ENCODE measurements at places on chromosomes 16 and 17.

GRCh38 chr17:65925606-65926307, 266.2 kb downstream of the CEP112 start:
- no peak for DNase-seq

- no peak for DNase-seq
These were observed 33.9 kb downstream of the CYB561 start for GRCh38 chr17:63412234-63412633.

GRCh38 chr17:33982909-33983308, 272.2 kb upstream of the CCL2 start:
- no peak for DNase-seq

DNA sequence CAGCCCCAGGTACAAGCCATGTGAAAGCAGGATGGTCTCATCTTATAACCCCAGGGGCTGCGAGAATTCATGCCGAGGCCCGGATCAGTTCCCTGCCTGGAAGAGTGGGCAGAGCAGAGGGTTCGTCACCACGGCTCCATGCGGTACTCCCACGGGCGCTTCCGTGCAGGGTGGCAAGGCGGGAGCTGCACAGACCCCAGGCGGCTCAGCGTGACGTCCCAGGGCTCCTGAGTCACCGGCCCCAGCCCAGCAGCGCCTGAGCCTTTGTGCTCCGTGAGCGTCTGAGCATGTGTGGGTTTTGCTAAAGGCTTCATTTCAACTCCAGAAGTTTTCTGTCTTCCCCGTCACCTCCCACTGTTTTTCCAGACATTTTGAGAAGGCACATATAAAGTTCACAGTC, 71.2 kb upstream of the CHMP6 start:
- DNase-seq = no peak

Data from activated CD4-positive, alpha-beta T cell treated with anti-CD3 and anti-CD28 coated beads, Interleukin-2, amount 50 U/mL, for 24 hours (primary cell).